T follicular helper cell (primary cell): ENCODE measurements at places on chromosomes 16 and 17.

- no peak for DNase-seq
Measured at GRCh38 chr16:51666821-51667220, 515.8 kb upstream of the SALL1 start.

DNA sequence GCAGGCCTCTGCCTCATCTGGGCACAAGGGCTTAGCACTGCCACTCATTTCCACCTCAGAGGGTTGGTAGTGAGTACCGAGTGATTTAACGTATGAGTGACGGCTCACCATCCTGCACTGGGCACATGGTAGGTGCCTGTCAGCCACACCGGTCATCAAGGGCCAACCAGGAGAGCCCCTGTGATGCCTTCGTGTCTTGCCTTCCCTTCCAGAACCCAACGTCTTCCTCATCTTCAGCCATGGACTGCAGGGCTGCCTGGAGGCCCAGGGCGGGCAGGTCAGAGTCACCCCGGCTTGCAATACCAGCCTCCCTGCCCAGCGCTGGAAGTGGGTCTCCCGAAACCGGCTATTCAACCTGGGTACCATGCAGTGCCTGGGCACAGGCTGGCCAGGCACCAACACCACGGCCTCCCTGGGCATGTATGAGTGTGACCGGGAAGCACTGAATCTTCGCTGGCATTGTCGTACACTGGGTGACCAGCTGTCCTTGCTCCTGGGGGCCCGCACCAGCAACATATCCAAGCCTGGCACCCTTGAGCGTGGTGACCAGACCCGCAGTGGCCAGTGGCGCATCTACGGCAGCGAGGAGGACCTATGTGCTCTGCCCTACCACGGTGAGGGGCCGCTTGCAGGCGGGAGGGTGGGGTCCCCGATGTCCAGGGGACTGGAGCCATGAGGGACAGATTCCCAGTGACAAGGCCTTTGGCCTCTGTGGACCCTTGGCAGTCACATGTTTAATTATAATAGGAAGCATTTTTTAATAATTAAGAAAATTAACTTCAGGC is 37.1 kb downstream of the MRC2 start:
- DNase-seq: no peak

DNA sequence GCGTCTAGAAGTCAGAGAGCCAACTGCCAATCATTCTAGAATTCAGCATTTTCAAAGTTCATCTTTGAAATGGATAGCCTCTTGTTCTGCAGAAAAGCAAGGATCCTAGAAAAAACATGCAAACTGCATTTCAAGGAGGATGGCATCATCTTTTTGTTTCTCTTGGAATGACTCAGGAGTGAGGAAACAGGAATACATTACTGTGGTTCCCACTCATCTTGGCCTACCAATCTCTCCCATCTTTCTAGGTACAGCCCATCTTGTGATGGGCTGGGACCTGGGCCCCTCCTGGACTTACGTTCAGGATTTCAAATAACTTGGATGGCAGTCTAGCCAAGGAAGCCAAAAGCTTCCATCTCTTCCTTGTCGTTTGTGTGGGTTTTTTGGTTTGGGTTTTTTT is 363.4 kb downstream of the CDH13 start:
- DNase-seq: no peak

DNA sequence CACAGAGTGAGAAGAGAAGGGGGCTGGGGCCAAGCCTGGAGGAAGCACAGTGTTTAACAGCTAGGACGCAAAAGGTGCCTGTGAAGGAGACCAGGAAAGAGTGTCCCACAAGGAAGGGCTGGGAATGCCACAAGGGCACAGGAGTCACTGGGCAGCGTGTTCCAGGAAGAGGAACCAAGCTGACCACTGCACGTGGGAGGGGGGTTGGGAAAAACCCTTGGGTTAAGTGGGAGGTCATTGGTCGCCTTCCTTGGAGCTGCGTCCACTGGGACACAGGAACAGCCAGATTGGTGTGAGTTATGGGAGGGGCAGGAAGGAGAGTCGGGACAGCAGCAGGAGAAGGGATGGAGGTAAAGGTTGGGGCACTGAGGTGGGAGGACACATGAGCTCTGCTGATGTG is 12.9 kb downstream of the TTYH2 start:
- no peak for DNase-seq

DNA sequence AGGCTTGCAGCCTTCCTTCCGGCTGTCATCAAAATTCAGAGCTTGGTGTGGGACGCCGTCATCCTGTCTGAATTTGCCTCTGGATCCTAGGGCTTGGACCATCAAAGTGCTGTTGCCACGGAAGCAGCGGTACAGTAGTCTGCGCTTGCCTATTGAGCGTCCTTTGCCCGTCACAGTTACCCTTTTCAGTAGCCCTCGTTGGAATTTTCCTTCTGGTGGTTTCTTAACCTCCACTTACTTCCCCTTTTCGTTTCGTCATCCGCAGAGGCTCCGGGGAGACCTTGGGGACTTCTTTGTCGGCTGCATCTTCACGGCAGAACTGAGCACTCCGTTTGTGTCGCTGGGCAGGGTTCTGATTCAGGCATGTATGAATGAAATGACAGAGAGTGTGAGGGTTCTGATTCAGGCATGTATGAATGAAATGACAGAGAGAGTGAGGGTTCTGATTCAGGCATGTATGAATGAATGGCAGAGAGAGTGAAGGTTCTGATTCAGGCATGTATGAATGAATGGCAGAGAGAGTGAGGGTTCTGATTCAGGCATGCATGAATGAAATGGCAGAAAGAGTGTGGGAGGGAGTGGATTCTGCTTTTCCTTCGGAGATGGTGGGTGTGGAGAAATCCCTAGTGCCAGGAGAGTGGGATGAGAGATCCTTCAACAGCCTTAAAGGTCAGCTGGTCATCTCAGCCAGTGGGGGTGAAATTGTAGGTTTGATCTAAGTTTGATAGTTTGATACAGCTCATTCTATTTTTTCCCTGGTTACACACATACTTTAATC is 8.0 kb downstream of the TLCD3A start:
- no peak for DNase-seq

DNA sequence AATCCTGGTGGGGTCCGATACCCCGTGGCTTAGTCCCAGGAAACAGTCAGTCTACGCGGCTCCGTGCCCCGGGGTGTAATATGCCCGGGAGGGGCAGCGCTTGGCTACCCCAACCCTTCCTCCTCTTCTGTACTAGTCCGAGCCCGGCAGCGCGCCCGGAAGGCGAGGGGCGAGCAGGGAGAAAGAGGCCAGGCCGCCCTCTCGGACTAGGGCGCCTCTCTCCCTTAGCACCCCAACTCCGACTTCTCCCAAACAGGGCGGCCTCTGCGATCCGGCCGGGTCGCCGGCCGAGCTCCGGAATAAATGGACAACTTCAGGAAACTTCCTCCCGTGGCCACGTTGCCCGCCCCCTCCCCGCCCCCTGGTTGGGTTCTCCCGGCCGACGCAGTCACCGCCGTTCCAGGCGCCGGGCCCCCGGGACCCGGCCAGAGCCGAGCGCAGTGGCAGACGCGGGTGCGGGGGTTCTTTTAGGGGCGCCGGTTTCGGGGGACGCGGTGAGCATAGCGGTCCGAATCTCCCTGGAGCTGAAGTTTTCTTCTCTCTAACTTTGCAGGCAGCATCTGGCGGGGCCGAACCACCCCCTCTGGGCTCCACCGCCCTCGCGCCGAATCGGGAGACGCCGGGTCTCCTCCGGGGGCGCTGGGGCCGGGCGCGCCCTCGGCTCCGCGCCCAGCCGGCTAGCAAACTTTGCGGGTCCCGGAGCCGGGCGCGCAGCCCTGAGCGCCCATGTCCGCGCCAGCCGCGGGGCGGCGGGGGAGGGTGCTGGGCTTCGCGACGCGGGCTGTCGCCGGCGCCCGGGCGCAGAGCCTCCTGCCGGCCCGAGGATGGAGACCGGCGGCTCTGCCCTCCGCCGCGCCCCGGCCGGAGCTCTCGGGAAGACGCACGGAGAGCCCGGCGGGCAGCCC is at the start of gene SDK2:
Gene SDK2, minus strand, starts transcription at position 301 of the 905 bp plus-strand sequence. CDS start 357 bp downstream, outside the sequence.
- no peak for DNase-seq

GRCh38 chr17:78329263-78330059 is 30.4 kb downstream of the SOCS3 start:
- no peak for DNase-seq

- DNase-seq: no peak
Measured at GRCh38 chr17:77474292-77474988, 333.7 kb downstream of the SEC14L1 start.

DNA sequence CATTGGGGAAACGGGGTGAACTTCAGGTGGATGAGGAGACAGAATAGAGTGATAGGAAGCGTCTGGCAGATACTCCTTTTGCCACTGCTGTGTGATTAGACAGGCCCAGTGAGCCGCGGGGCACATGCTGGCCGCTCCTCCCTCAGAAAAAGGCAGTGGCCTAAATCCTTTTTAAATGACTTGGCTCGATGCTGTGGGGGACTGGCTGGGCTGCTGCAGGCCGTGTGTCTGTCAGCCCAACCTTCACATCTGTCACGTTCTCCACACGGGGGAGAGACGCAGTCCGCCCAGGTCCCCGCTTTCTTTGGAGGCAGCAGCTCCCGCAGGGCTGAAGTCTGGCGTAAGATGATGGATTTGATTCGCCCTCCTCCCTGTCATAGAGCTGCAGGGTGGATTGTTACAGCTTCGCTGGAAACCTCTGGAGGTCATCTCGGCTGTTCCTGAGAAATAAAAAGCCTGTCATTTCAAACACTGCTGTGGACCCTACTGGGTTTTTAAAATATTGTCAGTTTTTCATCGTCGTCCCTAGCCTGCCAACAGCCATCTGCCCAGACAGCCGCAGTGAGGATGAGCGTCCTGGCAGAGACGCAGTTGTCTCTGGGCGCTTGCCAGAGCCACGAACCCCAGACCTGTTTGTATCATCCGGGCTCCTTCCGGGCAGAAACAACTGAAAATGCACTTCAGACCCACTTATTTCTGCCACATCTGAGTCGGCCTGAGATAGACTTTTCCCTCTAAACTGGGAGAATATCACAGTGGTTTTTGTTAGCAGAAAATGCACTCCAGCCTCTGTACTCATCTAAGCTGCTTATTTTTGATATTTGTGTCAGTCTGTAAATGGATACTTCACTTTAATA is 7.0 kb upstream of the TMEM235 start:
- no peak for DNase-seq

DNA sequence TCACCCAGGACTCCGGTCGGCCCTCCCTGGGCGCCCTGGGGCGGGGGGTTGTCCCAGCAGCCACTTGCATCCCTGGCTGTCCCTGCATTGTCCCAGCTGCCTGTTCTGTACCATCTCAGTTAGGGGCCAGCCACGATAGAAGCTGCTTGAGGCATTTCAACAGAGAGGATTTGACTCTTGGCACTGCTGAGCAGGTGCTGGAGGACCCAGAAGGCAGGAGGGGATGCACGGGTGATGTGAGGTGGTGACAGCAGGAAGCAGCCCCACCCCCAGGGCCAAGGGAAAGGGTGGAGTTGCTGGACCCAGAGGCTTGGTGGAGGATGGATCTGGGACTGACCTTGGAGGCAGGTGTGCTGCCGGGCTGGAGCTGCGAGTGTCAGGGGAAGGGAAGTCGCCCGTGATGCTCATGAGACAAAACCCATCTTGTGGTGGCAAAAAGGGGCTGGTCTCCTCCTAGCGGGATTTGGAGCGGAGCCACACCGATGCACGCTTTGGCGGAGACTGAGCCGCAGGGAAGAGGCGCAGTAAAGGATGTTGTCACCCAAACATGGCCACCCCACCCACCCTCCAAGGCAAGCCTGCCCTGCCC is 188.0 kb upstream of the GSE1 start:
- DNase-seq: no peak

GRCh38 chr16:57669476-57670162 is 1.5 kb downstream of the ADGRG3 start:
- no peak for DNase-seq

DNA sequence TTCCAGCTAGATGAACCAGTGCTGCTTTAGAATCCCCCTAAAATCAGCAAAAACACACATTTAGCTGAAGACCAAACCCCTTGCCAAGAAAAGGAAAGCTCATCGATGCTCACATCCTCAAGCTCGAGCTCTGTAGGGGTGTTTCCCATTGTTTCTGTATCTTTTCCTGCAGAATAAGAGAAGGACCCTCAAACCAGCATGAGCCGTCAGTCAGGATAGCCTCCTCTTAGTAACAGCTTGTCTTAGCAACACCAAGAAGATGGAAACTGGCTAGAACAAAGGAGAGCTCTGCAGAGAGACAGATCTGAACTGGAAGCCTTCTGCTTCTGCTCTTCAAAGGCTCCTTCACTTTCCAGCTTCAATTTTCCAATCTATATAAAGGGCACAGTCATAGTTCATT is 32.0 kb downstream of the VAT1L start:
- DNase-seq: no peak

- no peak for DNase-seq
Measured at GRCh38 chr16:29820271-29820701, at the start of gene MVP. MVP (plus strand) TSS chr16:29820462; CDS start chr16:29830550, 10,088 bp downstream.

- DNase-seq: no peak
Measured at GRCh38 chr17:32805029-32805976, 71.6 kb downstream of the MYO1D start.

- no peak for DNase-seq
Measured at GRCh38 chr16:88634141-88634993, 4.0 kb upstream of the IL17C start.

DNA sequence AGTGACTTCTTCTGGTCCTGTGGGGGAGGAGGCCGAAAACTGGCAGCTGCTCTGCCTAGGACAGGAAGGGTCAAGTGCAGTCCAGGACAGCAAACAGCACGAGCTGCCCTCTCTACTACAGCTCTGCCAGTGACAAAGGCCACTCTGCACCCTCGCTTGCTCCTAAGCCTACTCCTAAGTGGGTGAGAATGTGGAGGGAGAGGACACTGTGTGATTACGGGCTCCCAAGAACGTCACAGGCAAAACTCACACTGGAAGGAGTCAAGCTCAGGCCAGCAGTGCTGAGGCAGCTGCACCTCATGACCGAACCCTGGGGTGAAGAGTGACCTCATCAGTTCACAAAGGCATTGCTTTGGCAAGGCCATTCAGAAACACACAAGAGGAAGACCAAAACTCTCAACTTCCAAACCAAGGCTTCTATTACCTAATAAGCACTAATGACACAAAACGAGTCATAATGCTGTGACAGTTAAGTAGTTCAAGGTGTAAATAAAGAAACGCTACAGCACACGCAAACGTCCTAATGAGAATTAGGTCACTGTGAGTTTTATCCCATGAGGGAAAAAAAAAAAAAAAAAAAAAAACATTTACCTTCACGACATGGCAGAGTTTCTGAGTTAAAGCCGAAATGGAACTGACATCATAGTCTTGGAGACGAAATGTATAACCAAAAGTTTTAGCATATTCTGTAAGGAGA is 35.1 kb downstream of the MARF1 start:
- no peak for DNase-seq

- no peak for DNase-seq
Measured at GRCh38 chr17:13153036-13153435, 135.2 kb upstream of the ELAC2 start.

- DNase-seq: no peak
Measured at GRCh38 chr16:56669840-56670619, 416 bp downstream of the MT1H start.

DNA sequence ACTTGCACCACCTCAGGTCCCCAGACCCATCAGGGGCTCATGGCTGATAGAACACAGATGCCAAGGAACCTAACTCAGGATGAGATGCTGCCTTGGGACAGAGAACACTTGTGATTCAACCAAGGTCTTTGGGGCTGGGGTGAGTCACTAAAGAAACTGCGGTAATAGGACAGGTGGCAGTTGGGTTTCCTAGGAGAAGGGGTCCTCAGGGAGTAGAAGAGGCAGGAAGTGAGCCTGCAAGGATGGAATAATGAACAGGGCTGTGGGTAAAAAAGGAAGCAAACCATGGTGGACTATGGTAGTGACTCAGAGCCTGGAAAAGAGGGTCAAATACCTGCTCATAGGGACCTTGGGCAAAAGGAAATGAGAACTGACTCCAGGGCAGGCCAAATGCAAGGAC is 6.5 kb upstream of the PNPO start:
- no peak for DNase-seq
